Activated CD4-positive, alpha-beta T cell treated with anti-CD3 and anti-CD28 coated beads, Interleukin-2, amount 10 ng/mL, durations not matched to agents 24 days and 14 days (primary cell): ENCODE measurements at places on chromosomes 11 and 22. TPM values are rescaled to one million over a fixed set of nuclear protein-coding genes. Genes with fewer than 3 reads are reported as not detected.

Gene FOSL1
- 32.1 and 32.9 TPM in 2 replicates for total RNA-seq

DNA sequence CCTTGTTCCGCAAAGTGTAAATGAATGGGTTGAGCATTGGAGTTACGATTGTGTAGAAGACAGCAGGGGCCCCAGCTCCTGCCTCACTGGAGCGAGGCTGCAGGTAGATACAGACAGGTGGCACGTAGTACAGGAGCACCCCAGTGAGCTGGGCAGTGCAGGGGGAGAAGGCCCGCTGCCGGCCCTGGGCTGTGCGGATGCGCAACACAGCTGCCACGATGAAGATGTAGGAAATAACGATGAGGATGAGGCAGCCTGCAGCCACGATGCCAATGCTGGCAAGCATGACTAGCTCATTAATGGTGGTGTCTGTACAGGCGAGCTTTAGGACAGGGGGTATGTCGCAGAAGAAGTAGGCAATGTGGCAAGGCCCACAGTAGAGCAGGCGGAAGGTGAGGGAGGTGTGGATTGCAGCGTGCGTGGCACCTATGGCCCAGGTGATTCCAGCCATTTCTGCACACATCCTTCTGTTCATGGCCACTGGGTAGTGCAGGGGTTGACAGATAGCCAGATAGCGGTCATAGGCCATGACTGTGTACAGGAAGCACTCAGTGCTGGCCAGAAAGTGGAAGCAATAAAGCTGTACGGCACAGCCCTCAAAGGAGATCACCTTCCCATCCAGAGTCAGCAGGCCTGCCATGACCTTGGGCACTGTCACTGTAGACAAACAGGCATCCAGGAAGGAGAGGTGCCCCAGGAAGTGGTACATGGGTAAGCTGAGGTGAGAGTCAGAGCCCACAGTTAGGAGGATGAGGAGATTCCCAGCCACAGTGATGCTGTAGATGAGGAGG is 616 bp downstream of the OR10S1 start:
- H3K4me3 ChIP-seq = no peak overlapping the region
- no peak overlapping the region for H3K27ac ChIP-seq
- H3K36me3 ChIP-seq = no peaks in the 10 kb centered on the region
- no peaks in the 10 kb centered on the region for H3K4me1 ChIP-seq
- no peaks in the 10 kb centered on the region for H3K27me3 ChIP-seq
- no peak for DNase-seq

GRCh38 chr22:32617903-32618302 is 143.3 kb downstream of the FBXO7 start:
- no peak for DNase-seq
- H3K27me3 ChIP-seq = no peaks in the 10 kb centered on the region
- H3K4me1 ChIP-seq = no peaks in the 10 kb centered on the region
- H3K36me3 ChIP-seq = no peaks in the 10 kb centered on the region
- no peak overlapping the region for H3K27ac ChIP-seq

DNA sequence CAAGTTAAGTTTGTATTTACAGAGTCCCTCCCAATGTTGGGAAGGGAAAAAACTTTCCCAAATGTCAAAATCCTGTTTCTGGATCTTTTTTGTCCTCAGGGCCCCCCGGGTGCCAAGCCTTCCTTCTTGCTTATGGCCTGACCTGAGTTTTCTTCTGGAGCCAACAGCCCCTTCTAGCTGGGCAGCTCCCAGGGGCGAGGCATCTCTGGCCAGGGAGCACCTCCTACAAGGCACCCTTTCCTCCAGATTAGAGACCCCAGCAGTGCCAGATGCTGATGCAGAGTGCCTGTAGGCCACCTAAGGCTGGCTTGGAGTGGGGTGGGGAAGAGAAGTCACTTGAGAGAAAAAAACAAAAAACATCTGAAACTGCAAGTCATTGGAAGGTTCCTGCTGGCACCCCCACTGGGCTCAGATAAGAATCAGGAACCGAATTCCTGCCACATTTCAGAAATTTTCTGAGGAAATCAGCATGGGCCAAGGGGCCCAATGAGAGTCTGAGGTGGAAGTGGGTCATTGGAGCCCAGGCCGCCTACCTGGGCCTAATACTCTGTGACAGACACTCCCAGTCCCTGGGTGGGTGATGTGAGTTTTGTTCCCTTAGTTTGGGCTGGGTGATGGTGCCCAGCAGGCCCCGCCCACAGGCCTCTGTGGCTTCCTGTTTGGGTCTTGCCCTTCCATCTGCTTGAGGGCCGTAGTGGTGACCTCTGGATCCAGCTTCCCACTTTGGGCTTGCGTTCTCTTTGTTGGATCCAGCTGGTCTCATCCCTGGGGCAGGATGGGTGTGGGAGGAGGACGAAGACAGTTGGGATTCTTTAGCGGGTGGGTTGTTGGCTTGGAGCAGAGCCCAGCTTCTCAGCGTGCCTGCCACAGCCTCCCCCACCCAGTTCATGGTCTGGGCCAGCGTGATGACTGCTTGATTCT is 40.6 kb downstream of the PARVA start:
- H3K4me1 ChIP-seq = no peaks in the 10 kb centered on the region
- no peaks in the 10 kb centered on the region for H3K36me3 ChIP-seq
- DNase-seq = no peak
- peaks cover 15% of the 10 kb centered on the region for H3K27me3 ChIP-seq
- H3K27ac ChIP-seq = no peak overlapping the region

- H3K27ac ChIP-seq = peak overlapping the region; percentile 76
- H3K36me3 ChIP-seq = peaks cover 5% of the 10 kb centered on the region
Observed at GRCh38 chr22:19889951-19890350, 35.3 kb upstream of the GNB1L start.

Gene PKDREJ
- not detected in 2 replicates for total RNA-seq

GRCh38 chr11:40337118-40337517 is 1122.3 kb downstream of the LRRC4C start:
- no peak for DNase-seq
- no peak overlapping the region for H3K4me3 ChIP-seq
- no peak overlapping the region for H3K27ac ChIP-seq
- H3K4me1 ChIP-seq = no peaks in the 10 kb centered on the region
- H3K27me3 ChIP-seq = no peaks in the 10 kb centered on the region
- no peaks in the 10 kb centered on the region for H3K36me3 ChIP-seq

Gene P4HA3
- total RNA-seq = not detected in 2 replicates

- peaks cover 2% of the 10 kb centered on the region for H3K36me3 ChIP-seq
- no peak overlapping the region for H3K27ac ChIP-seq
- DNase-seq = no peak
- peaks cover 30% of the 10 kb centered on the region for H3K27me3 ChIP-seq
- no peaks in the 10 kb centered on the region for H3K4me1 ChIP-seq
- no peak overlapping the region for H3K4me3 ChIP-seq
Observed at GRCh38 chr11:128589998-128590397, 2.6 kb upstream of the ETS1 start.

GRCh38 chr11:36695111-36695510 is 97.1 kb upstream of the RAG2 start:
- DNase-seq = no peak
- no peaks in the 10 kb centered on the region for H3K36me3 ChIP-seq
- peaks cover 19% of the 10 kb centered on the region for H3K27me3 ChIP-seq
- no peaks in the 10 kb centered on the region for H3K4me1 ChIP-seq

DNA sequence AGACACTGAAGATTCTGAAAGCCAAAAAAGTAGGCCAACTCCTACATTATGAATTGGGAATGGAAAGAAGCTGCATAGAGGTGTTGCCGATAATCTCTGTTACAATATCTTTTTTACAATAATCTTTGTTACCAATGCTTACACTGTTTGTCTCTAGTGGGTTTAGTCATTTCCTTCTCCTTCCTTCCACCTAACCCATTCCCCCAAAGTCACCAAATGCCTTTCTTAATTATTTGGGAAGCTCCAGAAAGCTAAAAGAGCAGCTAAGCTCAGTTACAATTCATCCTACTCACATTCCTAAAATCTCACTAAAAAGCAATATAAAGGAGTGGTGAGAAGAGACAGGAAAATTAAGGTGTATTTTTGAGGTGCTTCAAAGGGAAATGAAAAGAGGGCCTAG is 313.7 kb downstream of the SWAP70 start:
- H3K36me3 ChIP-seq = no peaks in the 10 kb centered on the region
- peaks cover 4% of the 10 kb centered on the region for H3K4me1 ChIP-seq
- H3K27me3 ChIP-seq = no peaks in the 10 kb centered on the region
- no peak overlapping the region for H3K27ac ChIP-seq
- no peak overlapping the region for H3K4me3 ChIP-seq

DNA sequence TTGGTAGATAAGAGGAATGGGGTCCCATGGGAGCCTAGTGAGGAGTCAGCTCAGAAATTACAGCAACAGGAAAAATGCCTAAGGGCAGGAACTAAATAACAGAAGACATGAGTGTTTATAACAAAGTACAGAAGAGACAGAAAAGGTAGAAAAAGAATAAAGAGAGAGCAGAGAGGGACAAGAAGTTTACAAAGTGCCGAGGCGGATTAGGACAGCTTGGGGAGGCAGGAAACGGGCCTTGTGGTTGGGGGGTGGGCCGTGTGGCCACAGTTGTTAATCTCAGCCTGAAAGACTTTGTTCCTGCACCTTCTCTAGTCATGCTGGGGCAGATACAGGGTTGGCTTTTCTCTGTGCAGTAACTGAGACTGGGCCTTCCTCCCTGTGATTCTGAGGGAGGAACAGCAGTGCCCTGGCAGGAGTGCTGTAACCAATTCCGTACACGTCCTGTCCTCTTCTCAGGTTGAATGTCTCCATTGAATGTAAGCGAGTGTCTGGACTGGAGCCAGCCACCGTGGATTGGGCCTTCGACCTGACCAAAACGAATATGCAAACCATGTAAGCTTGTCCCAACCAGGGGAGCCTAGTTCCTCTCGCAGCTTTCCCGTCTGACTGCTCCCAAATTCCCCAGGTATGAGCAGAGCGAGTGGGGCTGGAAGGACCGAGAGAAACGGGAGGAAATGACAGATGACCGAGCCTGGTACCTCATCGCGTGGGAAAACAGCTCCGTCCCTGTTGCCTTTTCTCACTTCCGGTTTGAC is 13.2 kb downstream of the NAA40 start:
- H3K27ac ChIP-seq = peak overlapping the region; percentile 31
- peaks cover 37% of the 10 kb centered on the region for H3K36me3 ChIP-seq
- no peaks in the 10 kb centered on the region for H3K27me3 ChIP-seq
- peak overlapping the region; percentile 59 for H3K4me3 ChIP-seq
- H3K4me1 ChIP-seq = peaks cover 20% of the 10 kb centered on the region
- peak; percentile 85 for DNase-seq

DNA sequence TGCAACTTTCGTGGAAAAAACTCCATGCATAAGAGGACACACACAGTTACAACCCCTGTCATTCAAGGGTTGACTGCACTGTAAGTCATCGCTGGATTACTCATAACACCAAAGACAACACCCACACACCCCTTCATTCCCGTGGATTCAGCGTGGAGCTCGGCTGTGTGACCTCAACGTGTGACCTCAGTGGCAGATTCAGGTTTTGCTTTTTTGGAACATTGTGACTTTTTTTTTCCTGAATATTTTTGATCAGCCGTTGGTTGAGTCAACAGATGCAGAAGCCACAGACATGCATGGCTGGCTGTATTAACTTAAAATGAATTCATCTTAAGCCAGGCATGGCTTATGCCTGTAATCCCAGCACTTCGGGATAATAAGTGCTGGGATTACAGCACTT is 19.7 kb upstream of the MUC5AC start:
- no peaks in the 10 kb centered on the region for H3K27me3 ChIP-seq
- no peaks in the 10 kb centered on the region for H3K36me3 ChIP-seq
- no peak for DNase-seq
- no peak overlapping the region for H3K4me3 ChIP-seq

Gene CARD10
- total RNA-seq = not detected in 2 replicates
